Suppressor macrophage treated with lipopolysaccharide for 1 hour (primary cell): ENCODE measurements at places on chromosomes 5 and 9.

- peak; percentile 84 for DNase-seq
These were observed 4.6 kb upstream of the TRAF2 start for GRCh38 chr9:136881691-136882108.

GRCh38 chr5:137708796-137709559 is 26.9 kb downstream of the KLHL3 start:
- DNase-seq = no peak

DNA sequence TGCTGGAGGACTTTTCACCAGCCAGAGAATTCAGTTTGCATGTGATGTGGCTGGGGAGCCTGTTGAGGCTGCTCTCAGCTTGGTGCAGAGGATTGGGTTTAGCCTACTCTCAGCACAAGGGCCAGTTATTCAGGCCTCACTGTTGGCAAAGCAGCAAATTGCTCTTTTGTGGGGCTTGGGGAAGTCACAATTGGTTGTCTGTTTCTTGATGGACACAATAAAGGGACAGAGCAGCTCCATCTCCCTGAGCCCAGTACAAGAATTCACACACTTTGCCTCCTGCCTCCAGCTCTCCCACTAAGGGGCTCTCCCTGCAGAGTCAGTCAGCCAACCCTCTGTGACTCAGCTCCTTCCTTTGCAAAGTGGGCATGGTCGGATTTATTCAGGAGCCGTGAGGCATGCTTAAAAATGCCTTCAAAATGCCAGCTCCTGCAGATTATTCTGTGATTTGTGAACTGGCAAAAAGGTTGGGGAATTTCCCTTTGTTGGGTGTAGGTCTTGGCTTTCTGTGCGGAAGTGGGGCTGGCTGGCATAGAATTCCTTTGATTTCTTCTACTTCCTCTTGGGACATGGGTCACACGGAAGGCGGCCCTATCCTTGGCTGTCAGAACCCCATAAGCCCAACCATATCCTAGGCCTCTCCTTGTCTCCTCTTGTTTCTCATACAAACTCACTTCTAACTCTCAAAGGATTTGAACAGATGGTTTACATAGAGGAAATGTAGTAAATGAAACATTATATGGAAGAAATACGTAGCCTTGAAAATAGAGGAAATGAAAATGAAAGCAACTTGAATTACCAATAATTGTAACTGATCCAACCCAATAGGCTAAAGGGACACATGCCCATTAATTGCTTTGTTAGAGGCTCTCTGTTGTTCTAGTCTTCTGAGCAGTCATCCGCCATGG is 118.7 kb upstream of the CD180 start:
- DNase-seq = peak; percentile 83

GRCh38 chr9:99593610-99594009 is 228.1 kb upstream of the NR4A3 start:
- peak; percentile 49 for DNase-seq

GRCh38 chr5:78300464-78301045 is 6.1 kb upstream of the AP3B1 start:
- peak; percentile 61 for DNase-seq

GRCh38 chr9:22065431-22066200 is 56.5 kb upstream of the CDKN2B start:
- no peak for DNase-seq

DNA sequence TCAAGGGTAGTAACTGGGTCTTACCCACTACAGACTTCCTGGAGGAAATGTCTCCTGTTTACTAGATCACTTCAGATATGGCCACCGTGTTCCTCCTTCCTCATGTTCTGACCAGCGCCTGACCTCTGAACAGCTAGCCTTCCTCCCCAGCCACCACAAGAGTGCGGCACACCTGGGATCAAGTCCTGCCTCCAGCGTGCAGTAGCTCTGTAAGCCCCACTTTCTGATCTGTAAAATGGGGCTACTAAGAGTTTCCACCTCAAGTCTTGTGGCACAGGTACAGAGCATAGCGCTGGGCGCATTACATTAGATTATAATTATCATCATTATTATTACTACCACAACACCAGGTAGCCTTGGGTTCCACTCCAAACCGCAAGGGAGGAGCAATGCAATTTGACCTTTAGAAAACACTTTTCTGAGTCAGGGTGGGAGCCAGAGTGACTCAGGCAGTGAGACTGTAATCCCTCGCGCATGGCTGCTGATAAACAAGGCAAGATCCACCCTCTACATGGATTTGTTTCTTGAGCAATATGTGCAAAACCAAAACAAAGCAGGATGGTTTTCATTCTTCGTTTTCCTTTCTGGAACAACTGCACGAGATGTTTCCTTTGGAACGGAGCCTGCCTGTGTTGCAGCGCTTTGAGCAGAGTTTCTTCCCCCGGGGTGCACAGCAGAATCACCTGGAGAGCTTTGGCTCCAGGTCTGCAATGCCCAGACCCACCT is 65.0 kb upstream of the ANGPTL2 start:
- peak; percentile 8 for DNase-seq

DNA sequence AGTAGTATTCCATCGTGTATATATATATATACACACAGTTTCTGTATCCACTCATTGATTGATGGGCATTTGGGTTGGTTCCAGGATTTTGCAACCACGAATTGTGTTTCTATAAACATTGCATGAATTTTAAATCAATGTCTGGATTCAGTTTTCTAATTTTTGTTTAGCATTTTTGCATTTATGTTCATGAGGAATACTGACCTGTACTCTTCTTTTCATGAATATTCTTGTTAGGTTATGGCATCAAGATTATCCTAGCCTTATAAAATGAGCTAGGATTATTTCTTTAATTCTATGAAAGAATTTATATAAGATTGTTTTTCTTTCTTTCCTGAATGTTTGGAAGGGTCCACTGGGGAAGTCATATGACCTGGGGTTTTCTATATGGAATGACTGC is 35.3 kb upstream of the TMEM215 start:
- no peak for DNase-seq

- DNase-seq = no peak
These were observed 66.7 kb downstream of the DAB2IP start for GRCh38 chr9:121718084-121718483.

DNA sequence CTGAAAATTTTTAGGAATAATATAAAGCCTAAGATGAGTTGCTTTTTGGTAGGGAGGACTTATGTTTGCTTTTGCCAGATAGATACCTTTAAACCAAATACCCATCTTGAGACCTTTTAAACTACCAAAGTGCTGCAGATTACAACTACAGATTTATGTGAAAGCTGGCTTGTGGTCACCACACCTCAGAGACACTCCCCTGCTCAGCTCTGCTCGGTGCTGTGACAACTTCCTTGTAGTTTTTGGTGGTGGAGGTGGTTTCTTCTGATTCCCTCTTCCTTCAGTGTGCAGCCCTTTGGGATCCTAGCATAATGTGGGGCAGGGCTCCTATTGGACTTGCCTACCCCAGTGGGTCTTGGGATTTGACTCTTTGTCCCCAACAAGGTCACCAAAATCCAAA is 29.2 kb downstream of the GARNL3 start:
- no peak for DNase-seq

GRCh38 chr9:89676281-89676680 is 71.5 kb downstream of the GADD45G start:
- DNase-seq = no peak

GRCh38 chr5:16625096-16625495 is 8.3 kb upstream of the RETREG1 start:
- peak; percentile 78 for DNase-seq

DNA sequence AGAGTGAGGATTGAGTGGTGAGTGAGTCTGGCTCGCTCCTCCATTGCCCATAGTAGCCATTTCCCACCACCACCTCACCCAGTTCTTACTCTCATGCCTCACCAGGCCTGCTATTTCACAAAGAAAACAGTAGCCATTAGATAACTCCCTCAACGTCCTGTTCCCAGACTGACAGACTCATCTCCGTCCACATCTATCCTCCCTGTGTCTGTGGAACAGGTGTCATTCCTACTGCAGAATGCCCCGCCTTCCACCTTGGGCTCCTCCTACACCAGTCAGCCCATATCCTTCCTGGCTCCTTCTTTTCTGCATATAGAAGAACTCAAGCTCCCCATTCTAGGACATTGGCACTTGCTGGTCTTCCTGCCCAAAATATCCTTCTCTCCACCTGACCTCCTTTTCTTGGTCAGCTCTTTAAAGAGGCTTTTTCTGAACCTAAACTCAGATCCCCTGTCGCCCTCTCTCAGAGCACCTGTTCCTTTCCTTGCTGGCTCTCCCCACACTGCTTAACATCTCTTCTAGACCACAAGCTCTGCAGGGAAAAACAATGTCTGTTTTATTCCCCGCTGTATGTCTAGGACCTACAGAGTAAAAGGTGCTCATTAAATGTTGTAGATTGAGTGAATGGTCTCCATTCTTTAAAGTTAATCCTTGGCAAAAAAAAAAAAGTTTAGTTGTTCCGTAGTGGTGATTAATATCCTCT is 3.2 kb downstream of the TNFAIP8 start:
- peak; percentile 19 for DNase-seq

- no peak for DNase-seq
These were observed 31.5 kb downstream of the PAX5 start for GRCh38 chr9:37002413-37003217.

- no peak for DNase-seq
These were observed 30.1 kb downstream of the GALNT10 start for GRCh38 chr5:154220625-154221024.

DNA sequence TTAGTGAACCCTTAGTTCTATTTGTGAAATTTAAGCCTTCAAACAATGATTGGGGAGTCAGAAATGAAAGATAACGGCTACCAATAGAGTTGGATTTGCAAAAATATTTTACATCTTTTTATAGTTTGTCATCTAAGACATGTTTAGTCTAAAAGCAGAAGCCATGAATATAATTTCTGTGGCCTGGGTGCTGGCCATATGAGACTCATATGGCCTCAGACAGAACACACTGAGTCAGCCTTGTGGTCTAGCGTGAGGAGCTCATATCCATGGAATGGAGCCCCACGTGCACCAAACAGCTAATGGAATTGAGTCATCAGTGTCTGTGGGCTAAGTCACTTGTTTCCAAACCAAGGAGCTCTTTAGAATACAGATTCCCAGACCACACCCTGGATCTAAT is 240.7 kb upstream of the NREP start:
- peak; percentile 82 for DNase-seq

DNA sequence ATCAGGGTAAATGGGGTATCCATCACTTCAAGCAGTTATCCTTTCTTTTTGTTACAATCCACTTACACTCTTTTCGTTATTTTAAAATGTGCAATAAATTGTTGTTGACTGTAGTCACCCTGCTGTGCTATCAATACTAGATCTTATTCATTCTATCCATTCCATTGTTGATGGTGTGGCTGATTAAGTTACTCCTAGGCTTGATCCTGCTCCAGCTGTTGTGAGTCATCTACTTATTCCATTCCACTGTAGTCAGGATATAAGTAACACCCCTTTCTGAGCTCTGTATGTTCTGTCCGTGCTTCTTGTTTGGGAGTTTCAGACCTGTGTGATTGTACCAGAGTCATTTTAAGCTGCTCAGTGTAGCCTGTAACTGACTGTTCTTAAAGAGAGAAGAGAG is 122.5 kb upstream of the RUSC2 start:
- DNase-seq = no peak

- no peak for DNase-seq
These were observed 32.2 kb downstream of the BHMT start for GRCh38 chr5:79143684-79144379.

DNA sequence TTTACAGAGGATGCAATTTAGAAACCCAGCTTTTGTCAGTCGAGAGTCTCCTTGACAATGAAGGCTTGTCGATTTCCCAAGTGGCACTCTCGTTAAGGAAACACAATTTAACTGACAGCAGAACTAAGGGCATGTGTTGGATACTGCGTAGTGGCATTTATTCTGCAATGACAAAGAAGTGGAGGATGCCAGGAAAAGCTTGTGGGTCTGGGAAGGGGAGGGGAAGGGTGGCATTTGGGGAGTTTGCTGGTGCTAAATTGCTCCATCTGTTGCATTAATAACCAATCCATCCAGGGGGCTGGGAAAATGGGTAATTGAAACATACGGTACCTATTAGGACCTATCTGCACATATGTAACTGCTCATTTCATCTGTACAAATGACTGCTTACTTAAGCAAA is 190.6 kb downstream of the NSG2 start:
- DNase-seq = no peak

GRCh38 chr5:33800241-33800950 is 91.4 kb downstream of the ADAMTS12 start:
- no peak for DNase-seq

DNA sequence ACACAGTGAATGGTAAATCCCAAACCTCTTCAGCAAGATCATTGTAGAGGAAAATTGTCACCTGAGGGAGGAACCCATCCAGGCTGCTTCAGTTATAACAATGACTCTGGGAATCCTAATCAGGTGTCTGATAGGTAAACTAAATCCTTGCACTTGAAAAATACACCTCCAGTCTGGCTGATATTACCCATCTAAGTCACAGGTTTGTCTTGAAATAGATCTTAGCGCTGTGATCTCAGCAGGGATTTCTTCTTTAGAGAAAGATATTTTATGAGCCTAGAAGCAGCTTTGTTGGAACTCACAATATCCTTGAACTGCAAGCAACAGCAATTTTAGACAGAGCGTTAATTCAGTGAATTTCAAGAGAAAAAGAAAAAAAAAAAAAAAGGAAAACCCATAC is 149.7 kb downstream of the SGCD start:
- DNase-seq = no peak

DNA sequence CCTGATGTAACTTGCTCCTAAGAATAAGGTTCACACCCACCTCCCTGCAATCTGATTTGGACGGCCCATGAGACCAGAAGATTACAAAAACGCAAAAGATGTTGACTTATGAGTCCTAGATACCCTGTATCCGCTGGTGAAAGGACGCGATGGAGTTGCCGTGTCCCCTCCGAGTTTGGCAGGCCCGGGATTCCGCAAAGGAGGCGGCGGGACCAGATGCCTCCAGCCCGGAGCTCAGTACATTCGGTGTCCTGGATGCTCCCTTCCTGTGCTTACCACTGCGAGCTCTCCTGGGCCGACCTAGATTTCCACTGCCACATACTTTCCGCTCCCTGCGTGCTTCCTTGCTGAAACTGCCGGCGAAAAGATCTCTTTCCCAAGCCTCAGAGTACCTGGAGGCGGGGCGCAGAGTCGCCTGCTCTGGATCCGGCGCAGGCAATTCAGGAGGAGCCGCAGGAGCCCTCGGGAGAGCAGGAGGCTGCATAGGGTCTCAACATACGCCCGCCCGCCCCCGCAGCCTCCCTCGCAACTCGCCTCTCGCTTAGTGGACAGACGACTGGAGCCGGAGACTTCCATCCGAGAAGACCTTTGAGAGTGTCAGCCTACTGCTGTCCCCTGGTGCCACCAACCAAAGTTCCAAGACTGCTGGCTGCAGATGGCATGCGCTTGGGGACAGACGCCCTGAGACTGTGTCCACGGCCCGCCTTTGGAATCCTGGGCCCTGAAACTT is 39.8 kb downstream of the ANXA2R start:
- no peak for DNase-seq

GRCh38 chr5:66193419-66193818 is 49.3 kb downstream of the SREK1 start:
- DNase-seq = no peak

GRCh38 chr5:178396796-178397720 is 164.5 kb upstream of the PHYKPL start:
- DNase-seq = no peak

DNA sequence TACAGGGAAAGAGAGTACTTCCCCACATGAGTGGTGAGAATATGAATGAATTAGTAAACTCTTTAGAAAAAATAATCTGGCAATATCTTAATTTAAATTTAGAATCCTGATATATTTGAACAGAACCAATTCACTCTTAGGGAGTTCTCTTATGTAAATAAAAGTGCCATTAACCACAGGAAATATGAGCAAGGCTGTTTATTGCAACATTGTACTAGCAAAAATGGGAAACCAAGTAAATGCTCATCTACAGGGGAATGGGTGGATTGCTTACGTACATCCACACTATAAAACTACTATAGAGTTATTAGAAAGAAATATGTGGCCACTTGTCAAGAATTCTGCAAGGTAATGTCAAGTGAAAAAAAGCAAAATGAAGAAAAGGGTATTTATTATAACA is 274.5 kb downstream of the TLE1 start:
- DNase-seq = no peak
